Motor neuron (in vitro differentiated cells): ENCODE measurements at places on chromosomes 4 and X.
A peak's percentile ranks its signal among the peaks of the same experiment; 100 is the strongest.

DNA sequence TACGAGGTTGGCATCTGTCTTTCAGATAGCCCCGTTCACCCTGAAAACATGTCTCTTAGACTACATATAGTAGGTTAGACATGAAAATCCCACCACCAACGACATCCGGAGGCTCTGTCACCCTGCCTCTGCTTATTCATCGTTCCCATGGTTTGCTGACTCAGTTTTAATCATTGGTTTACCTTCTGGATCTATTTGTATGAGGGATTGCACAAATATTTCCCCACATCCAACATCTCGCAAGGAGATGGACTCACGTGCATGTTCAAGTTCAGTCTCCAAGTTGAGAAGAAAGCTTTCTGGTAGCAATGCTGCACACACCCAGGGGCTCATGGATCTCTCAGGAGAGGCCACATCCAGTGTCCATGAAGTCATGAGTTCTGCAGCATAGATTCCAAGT is 10.8 kb downstream of the CETN2 start:
- no peak for ATAC-seq

DNA sequence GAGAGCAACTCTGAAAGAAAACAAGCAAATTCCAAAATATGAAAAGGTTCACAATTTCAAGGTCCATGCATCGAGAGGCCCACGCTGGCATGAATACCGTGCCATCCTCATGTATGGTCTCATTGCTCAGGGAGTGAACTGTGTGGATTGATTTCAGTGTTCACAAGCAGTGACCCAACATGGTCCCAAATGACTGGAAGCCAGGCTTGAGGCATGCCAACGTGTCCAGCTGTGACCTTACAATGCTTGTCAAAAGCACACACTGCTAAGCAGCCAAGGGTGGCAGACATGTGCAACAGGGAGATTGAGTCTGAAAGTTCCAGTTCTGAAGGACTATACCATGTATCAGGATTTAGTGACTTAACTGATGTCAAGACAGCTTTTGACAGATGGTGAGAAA is 58.7 kb upstream of the CLDN24 start:
- ATAC-seq, result no peak

DNA sequence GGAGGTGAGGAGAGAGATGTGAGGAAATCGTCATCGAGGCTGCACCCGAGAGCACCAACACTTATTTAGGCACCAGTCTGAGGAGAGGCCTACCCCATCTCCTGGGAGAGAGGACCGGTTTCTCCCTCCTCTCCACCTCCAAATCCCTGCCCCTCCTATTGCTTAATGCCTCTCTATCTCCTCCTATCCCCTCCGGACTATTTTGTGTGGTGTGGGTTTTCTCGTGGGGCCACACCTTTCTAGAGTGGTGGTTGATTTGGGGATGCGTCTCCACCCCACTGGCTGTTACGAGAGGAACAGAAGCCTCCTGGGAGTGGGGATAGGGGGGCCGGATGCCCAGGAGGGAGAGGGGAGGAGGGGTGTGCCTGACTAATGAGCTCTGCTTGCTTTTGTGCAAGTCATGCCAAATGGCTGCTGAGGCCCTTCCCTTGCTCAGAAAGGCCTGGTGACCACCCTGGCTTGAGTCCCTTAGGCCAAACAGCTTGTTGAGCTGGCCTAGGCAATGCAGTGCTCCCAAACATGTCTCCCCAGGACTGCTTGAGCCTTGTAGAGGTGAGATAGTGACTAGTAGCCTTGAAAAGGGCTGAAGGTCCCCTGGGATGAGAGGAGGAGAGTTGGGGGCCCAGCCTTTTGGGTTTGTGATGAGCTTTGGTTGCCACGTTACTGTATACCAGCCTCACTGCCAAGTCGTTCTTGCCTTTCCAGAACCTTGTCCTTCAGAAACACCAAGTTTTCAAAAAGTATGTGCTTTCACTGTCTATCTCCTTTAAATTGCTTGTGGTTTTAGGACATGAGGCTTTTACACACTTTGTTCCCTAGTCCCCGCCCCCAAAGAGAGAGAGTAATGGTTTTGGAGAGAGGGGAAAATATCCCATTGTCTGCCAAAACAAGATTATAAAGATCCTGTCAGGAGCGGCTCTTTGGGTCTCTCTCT is 1.2 kb downstream of the MSN start:
- ATAC-seq, result peak; percentile 59

- no peak for ATAC-seq
These were observed 45.1 kb downstream of the ASIC5 start for GRCh38 chr4:155820887-155821518.

GRCh38 chr4:35952751-35953150 is 291.6 kb downstream of the ARAP2 start:
- no peak for ATAC-seq

DNA sequence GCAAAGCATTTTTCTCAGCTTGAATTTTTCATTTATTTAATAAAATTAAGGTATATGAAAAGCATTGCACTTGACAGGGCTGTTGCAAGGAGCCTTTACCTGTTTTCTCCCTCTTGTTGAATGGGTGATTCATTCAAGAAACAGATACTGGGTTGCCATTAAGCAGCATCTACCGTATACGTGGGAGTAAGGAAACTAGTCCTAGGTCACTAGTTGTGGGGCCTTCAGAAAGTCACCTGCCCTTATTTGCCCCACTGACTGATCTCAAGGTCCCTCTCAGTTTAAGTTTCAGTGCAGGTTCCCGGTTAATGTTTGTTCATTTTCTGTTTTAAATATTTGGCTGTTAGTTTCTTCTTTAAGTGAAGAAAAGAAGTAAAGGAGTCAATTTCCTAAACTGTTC is 34.0 kb downstream of the LHFPL1 start:
- no peak for ATAC-seq

- ATAC-seq, result no peak
These were observed 182.1 kb downstream of the CPE start for GRCh38 chr4:165560941-165561340.

DNA sequence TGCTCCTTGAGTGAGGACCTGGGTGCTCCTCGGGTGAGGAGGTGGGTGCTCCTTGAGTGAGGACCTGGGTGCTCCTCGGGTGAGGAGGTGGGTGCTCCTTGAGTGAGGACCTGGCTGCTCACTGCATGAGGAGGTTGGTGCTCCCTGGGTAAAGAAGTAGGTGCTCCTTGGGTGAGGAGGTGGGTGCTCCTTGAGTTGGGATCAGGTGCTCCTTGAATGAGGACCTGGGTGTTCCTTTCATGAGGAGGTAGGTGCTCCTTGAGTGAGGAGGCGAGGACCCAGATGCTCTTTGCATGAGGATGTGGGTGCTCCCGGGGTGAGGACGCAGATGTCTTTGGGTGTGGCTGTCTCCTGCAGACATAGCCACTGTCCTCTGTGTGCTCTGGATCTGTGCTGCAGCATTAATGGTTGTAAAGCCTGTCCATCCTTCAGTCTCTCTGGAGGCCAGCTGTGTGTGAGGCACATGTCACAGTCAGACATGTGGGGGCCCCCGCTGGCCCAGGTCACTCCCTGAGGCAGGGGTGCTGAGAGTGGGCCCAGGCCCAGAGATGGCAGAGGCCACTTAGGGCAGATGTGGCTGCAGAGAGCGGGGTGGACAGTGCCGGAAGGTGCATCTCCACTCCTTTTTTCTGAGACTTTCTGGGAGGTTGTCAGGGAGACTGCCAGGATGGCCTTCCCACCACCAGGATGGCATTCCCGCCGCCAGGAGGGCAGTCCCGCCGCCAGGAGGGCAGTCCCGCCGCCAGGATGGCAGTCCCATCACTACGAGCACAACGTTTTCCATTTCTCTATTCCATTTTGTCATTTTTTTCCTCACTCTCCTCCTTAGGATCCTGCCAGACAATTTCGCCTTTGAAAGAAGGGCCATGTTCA is 101.8 kb downstream of the HMX1 start:
- no peak for ATAC-seq

GRCh38 chr4:1207603-1208265 is 35.4 kb upstream of the SPON2 start:
- peak; percentile 47 for ATAC-seq

- no peak for ATAC-seq
These were observed 324.3 kb upstream of the ZCCHC13 start for GRCh38 chrX:73979551-73980131.

GRCh38 chr4:173365359-173365996 is 5.3 kb upstream of the SAP30 start:
- ATAC-seq, result no peak

GRCh38 chr4:140149846-140150635 is 3.9 kb downstream of the MAML3 start:
- ATAC-seq, result no peak

- no peak for ATAC-seq
These were observed 188.1 kb downstream of the PAPSS1 start for GRCh38 chr4:107531927-107532326.

DNA sequence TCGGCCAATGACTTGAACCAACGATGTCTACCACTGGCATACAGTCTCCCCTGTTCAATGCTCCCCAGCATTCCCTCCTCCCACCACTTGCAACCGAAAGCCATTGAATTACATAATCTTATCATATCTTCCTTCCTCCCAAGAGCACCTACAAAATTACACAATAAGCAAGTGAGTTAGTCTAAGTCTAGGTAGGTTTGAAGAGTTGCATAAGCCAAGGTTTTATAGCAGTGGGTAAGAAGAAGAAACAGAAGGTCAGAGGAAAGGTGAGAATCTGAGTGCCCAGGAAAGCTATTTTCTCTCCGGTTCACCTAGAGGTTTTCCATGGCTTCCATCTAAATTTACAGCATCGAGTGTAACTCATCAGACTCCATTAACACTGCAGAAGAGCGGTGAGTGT is 40.3 kb downstream of the ATP8A1 start:
- no peak for ATAC-seq

- no peak for ATAC-seq
These were observed 68.4 kb downstream of the TBCK start for GRCh38 chr4:106247600-106247999.

GRCh38 chr4:86048426-86048825 is 311.4 kb downstream of the MAPK10 start:
- no peak for ATAC-seq

DNA sequence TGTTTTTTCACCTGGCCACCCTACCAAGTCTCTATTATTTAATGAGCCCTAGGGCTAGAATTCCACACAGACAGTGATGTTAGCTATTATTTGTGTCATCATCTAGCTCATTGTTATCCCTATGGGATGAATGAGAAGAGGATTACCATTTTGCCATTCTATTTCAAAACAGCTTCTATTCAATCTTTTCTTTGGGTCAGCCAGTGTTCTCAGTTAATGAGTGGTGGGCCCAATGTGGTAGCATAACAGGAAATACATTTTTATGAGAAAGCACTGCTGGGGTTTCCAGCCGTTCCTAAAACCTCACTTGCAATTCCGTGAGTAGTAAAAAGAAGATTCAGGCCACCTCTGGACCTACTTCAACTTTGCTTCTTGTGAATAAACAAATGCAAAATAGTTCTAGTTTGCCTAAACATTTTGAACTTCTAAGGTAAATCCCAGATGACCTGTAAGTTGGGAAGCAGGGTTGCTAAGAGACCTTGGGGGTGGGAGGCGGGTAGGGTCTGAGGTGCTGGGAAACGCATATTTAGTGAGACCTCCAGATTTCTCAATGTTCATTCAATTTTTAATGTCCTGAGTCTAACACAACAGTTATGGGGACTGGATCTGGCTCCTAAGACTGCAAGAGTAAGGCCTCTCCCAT is 24.8 kb upstream of the CYP2U1 start:
- no peak for ATAC-seq

DNA sequence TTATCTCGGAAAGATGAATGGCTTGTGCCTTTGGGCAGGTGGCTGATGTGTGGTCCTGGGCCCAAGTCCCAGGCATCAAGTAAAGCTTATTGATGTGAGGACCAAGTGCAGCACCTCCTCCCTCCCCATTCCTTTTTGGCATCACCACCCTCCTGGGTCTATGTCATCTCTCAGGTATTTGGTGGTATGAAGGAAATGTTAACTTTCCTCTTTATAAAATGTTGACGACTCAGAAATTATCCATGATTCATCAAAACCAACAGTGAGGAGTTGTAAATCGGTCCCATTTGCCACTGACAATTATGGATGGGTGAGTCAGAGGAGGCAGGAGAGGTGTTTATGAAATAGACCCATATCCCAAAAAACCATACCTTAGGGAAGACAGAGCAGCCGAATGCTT is 229.4 kb upstream of the GATB start:
- ATAC-seq, result no peak

DNA sequence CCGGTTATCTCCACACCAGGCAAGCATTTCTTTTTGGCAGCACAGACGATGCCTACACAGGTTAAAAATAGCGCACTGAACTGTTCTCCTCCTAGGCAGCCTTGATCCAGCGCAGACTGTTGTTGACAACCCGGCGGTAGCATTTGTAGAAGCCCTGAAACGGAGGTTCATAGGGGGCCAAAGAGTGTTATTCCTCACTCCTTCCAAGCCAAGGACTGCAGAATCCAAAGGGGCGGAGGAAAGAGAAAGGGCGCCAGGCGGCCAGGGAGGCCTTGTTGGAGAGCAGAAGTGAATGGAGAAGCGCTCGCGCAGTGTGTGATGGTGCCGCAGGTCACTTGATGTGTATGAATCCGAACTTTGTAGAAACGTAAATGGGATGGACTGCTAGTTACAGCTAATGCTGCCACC is 82.7 kb downstream of the TENM3 start:
- ATAC-seq, result no peak

DNA sequence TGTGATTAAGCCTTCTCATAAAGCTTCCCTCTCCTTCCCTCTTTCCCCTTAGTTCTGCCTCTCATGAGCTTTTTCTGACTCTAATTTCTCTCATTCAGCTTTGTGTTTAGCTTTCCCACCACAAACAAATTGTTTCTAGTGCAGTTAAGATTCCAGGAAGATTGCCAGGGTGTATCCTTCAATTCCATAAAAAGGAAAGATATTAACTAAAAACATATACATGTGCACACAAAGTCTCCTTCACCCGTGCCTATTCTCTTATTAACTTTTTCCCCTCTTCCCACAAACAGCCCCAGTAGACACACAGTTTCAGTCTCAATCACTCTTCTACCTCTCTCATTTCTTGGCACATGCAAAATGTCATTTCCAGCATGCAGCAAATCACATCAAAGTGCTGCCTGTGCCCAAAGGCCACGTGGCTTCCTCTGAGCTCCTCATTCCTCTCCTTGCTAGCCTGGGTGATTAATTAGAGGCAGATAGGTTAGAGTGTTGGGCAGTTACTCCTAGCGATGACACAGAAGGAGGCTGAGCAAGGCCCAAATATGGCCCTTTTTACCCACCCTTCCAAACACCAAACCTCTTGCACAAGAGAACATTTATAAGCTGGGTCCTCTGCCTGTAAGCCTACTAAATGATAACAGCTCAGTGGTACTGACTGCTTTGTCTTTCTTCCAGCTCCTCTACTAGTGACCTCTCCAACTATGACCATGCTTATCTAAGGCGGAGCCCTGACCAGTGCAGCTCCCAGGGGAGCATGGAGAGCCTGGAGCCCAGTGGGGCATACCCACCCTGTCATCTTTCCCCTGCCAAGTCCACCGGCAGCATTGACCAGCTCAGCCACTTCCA is 159.6 kb downstream of the SOWAHB start:
- peak; percentile 80 for ATAC-seq

GRCh38 chr4:137705171-137705783 is 173.0 kb upstream of the PCDH18 start:
- ATAC-seq, result no peak

DNA sequence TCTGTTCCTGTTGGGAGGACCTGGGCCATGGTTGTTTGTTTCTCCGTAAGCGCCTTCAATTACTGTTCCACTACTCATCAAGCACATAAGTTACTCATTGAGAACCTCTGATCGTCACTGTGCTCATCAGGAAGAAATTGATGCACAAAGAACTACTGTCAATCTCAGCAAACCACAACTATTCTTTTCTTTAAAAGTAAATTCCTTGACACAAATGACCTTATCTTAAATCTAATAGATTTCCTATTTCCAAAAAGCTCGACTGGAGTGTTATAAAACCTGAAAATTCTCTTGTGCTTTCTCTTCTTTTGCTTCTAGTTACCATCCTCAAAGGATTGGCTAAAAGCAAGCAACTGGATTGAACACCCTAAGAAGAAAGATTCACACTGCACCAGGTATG is at the start of gene MUC7:
Gene MUC7 (plus strand): TSS at position 301 of the 400 bp plus-strand sequence. CDS start 1,825 bp downstream, outside the sequence.
- ATAC-seq, result no peak
